ENCODE measurements at places on chromosomes 1 and 21.

GRCh38 chr1:186404454-186405051, 28.9 kb downstream of the ODR4 start:
- peak; percentile 74 for DNase-seq

DNA sequence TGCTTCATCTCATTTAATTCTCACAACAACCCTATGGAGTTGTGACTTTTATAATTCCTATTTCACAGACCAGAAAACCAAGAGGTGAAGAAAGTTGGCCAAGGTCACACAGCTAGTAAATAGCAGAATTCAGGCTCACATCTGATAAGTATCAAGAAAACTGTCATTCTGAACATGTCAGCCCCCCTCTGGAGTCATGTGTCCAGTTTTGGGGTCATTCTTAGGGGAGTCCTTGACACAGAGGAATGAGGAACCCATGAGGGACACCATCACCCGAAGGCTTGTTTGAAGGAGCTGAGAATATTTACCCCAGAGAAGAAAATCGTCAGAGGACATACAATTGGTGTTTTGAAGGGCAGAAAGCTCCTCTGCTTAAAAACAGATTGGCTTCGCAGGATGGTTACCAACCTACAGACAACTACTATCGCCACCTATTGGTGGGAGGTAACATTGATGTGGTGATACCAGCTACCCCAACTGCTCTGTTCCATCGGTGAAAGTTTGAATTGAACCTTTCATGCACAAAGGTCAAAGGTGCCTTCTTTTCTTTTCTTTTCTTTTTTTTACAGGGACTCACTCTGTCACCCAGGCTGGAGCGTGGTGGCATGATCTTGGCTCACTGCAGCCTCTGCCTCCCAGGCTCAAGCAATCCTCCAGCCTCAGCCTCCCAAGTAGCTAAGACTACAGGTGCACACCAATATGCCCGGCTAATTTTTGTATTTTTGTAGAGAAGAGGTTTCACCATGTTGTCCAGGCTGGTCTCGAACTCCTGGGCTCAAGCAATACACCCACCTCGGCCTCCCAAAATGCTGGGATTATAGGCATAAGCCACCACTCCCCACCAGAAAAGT, 31.3 kb downstream of the NCMAP start:
- DNase-seq: peak; percentile 76

GRCh38 chr1:28668956-28669723, 556 bp downstream of the GMEB1 start:
- no peak for DNase-seq

- peak; percentile 40 for DNase-seq
These were observed 12.0 kb upstream of the FCAMR start for GRCh38 chr1:206982216-206982615.

GRCh38 chr1:2210084-2210653, 15.6 kb upstream of the FAAP20 start:
- no peak for DNase-seq

DNA sequence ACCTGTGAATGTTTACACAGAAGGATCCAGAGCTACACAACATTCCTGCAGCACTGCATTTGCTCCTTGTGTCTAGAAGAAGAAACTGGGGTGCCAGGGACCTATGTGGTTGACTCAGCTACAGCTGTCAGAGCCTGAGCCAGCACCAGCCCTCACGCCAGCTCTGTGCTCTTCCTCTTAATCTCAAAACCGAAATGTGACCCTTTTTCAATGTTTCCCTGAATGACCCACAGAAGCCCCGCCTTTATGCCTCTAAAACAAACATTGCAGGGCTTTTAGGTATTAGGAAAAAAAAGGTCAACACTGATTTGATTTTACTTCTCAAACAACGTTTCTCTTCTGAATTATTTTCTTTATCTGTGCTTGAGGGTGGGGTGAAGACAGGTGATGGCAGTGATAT, 260.5 kb downstream of the DYRK1A start:
- no peak for DNase-seq

- no peak for DNase-seq
These were observed 3.2 kb upstream of the DENND1B start for GRCh38 chr1:197778366-197778945.

DNA sequence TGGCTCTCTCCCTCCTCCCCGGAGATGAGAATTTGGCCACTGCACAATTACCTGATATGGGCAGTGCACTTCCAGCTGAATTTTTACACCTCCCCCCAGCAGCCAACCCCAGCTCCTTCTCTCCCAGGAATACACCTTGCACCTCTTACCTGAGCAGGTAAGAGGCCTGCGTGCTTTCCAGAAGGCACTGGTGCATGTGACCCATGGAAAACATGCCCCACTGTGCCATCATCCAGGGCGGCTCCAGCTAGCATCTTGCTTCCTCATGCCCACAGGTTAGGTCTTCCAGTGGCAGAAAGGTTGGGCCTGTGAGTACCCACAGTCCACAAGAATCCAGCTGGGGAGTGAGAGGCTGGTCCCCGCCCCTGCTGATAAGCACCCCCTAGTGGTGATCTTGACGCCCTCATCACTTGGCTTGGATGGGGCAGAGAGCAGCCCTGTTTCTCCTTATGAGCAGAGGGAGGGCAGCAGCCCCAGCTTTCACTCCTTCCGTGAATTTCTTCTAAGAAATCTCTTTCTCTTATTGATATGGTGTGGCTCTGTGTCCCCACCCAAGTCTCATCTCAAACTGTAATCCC, 57.8 kb downstream of the EDARADD start:
- no peak for DNase-seq

DNA sequence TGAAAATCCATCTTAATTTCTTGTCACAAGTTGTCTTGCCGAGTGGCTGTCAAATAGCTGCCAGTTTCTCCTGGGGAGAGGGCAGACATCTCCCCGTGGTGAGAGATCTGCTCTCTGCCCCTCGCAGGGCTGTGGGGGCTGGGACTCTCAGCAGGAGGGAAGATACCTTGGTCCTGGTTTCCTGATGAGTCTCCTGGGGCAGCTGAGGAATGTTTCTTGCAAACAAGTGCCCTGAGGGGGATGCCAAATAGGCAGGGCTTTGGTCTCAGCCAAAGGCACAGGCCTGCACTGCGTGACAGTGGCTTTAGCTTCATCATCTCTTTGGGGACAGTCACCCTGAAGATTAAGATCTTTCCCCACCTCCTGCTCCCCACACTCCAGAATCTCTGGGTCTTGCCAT, 40.9 kb downstream of the SYT6 start:
- no peak for DNase-seq

DNA sequence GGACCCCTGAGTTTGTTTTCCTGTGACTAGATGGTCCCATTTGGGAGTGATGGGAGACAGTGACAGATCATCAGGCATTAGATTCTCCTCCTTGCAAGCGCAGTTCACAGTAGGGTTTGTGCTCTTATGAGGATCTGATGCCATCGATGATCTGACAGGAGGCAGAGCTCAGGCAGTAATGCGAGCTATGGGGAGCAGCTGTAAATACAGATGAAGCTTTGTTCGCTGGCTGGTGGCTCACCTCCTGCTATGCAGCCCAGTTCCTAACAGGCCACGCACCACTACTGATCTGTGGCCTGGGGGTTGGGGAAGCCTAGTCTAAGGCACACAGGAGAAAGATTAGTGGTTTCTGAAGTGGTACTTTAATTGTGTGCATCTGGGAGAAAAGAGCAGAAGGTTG, 7.1 kb upstream of the PLPP3 start:
- no peak for DNase-seq

GRCh38 chr1:200795156-200795555, 56.5 kb downstream of the CAMSAP2 start:
- DNase-seq: no peak

- DNase-seq: no peak
These were observed 11.2 kb upstream of the HYI start for GRCh38 chr1:43464681-43465504.

DNA sequence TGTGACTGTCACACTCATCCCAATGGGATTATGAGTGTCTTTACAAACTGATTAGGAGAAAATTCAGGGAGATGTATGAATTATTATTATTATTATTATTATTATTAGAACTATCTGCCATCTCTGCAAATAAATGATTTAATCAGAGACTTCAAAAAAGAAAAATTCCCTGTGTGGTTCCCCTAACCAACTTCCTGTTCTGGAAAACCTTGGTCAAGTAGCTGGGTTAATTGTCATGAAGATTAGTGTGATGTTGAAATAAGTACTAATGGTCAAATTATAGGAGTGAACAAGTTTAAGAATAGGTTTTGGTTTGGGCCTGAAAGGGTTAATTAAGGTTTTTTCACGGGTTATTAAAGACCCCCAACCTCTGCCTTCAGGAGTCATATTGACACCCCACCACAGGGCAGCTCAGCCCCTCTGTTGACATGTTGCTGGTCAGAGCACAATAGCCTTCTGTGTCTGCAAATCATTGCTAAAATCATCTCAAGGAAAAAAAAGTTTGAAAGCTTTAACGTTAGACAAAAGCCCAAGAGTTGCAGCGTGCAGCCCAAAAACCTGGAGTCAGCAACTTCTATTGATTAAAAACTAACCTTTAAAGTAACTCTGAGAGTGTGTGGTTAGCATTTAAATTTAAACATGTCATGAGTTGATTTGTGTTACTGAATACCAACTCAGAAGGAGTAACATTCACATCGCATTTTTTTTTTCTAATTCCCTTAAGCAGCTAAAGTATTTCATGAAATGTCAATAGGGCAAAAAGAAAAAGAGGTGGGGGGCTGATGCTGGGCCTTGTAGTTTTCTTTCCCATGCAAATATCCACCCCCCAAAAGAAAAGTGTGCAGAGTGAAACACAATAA, 272.5 kb downstream of the TM2D1 start:
- DNase-seq: no peak

GRCh38 chr1:209633335-209633997, 18.8 kb downstream of the LAMB3 start:
- no peak for DNase-seq

GRCh38 chr1:179303200-179303785, 9.7 kb downstream of the SOAT1 start:
- DNase-seq: peak; percentile 71

DNA sequence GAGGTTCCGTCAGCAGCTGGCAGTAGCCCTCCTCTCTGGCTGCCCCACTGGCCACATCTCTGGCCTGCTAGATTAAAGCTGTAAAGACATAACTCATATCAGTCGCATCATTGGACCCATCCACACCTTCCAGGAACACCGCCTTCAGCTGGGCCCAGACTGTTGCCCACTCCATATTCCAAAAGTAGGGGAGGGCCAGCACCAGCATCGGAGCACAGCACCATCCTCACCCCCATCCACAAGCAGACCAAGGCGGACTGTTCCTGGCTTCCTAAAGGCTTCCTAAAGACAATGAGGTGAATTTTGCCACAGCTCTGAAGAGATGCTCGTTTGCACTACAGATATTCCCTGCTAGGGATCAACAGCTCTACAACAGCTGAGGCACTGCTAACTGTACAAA, 3.5 kb downstream of the SHISA4 start:
- no peak for DNase-seq

DNA sequence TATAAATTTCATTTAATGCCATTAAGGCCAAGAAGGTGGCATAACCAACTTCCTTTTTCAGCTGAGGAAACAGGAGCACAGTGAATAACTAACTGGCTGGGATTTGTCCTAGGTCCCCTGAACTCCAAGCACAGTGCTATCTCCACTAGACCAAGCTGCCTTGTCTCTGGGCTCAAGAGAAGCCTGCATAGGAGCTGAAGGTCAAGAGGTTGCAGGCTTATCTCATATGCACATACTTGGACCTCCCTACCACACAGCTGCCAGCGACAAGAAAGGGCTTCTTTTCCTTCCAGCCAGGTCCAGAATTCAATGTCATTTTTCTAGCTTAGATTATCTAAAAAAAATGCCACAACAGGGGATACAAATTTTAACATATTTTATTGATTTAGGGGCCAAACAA, 27.1 kb downstream of the AK2 start:
- no peak for DNase-seq

DNA sequence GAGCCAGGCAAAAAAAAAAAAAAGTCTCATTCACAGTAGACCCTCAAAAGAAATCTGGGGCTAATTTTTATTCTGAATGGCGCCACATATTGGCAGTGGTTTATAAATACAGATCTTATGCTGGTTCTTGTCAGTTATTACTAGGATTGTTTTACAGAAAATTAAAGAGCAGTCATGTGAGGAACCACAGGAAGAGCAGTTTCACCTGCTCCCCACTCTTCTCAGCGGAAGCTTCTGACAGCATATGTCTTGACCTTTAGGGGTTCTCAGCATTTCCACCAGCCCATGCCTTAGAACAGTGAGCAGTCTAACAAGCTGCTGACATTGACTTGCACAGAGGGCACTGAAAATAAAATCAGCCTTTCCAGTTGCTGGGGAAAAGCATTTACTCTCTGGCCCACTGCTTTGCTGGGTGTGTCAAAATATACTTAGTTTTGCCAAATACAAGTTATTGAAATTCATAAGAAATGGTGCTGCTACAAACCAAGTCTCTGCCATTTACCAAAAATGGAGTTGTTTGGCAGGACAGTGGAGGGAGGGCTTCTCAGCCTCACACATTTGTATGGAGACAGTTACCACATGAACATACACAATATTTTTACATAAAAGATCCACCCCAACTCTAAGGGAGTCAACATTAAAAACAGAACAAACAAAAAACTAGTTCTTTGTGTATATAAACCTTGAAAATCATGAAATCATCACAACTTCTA, 144.2 kb downstream of the SYT2 start:
- DNase-seq: no peak

- DNase-seq: peak; percentile 62
These were observed 40.8 kb upstream of the KCTD3 start for GRCh38 chr1:215526147-215526845.

DNA sequence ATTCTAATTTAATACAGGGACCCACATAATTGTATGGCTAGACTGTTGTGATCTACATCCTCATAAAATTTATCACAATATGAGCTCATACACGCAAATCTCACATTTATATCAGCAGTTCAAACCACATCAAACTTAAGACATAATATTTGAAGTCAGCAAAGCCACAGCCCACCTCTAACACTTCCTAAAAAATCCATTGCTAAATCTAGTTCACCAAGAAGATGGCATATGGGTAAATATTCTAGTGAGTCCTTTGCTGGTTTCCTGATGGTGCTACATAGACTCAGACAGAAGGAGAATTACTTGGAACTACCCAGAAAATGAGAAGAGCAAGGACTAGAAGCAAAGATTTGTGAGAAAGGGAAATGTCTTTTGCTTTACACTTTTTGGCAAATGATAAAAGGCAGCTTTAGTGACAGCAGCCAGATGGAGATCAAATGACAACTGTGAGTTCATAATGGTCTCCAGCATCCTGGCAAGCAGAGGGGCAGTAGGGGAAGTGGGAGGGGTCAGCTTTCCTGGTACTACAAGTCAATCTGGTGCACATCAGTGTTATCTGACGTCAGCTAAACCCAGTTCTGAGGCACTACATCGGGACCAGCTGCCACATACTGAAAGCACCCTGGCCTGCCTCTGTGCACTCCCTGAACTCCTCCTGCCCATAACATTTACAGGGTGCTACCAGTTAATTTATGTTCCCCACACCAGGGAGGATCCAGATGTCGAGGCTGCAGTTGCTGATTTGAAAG, 10.6 kb upstream of the GADD45A start:
- peak; percentile 84 for DNase-seq
